ENCODE measurements at places on chromosomes 11 and 22. TPM values are rescaled to one million over a fixed set of nuclear protein-coding genes. Genes with fewer than 3 reads are reported as not detected.

Gene SYNGR1
- polyA plus RNA-seq = 44.4 TPM

Gene DBX1
- polyA plus RNA-seq = not detected

Gene GPHA2
- polyA plus RNA-seq = not detected

Gene TUB
- 11.8 TPM for polyA plus RNA-seq

Gene GLYAT
- not detected for polyA plus RNA-seq

Gene STK33
- 3.0 TPM for polyA plus RNA-seq

Gene OR8D4
- polyA plus RNA-seq = not detected

Gene LGR4
- polyA plus RNA-seq = 12.5 TPM

Gene CCDC89
- 0.85 TPM for polyA plus RNA-seq

Gene CCDC188
- 4.9 TPM for polyA plus RNA-seq

Gene SCGB1C1
- not detected for polyA plus RNA-seq

Gene ANO1
- not detected for polyA plus RNA-seq

Gene HORMAD2
- polyA plus RNA-seq = not detected

Gene BIRC3
- 0.48 TPM for polyA plus RNA-seq

Gene GAL
- 2.8 TPM for polyA plus RNA-seq

Gene SLC35E4
- polyA plus RNA-seq = 4.9 TPM

- DNase-seq = no peak
Observed at GRCh38 chr11:79648766-79649520, 208.1 kb upstream of the TENM4 start.

DNA sequence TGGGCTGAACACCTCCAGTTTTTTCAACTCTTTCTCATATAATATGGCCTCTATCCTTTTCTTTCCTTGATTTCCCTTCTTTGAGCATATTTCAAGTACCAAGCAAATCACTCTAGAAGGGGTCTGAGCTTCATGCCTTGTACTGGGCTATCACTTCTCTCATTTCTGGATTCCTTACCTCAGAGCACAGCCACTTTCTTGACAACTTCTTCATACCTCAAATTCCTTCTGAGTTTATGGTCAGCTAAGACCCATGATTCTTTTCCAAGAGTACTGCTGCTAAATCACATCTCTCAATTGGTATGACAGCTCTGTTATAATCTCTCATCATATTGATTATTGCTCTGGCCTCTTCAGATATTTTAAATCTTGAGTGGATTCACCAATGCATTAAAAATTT lies 224.8 kb upstream of the ZBED5 start:
- DNase-seq = no peak

DNA sequence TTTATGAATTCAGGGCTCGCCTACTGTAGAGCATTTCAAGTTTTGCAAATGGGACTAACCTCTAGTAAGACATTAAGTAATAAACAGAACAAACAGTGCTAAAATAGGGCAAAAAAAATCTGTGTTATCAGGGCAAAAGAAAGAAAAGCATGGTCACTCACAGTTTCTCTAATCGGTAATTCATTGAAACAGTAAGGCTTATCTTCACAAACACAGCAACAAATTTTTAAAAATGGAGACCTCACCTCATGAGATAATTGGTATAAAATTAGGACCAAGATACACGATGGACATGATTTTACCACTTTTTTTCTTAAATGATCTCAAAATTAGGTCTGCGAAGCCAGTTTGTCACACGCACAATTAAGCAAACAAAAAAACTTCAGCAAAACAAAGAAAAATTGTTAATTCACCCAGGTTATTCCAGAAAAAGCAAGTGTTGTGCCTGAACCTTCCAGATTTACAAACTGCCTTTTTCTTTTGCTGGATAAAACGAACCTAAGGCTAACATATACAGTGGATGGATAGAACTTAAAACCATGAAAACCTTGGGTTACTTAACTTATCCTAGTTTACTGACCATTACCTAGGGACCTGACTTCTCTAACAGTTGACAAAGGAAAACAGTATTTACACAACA lies 1.4 kb downstream of the TMEM123 start:
- DNase-seq = no peak

GRCh38 chr11:114060392-114061047 lies 1.0 kb downstream of the ZBTB16 start:
- DNase-seq = no peak

GRCh38 chr11:111229604-111230003 lies 15.9 kb upstream of the POU2AF2 start:
- DNase-seq = no peak

GRCh38 chr22:37067428-37067827 lies 15.9 kb downstream of the KCTD17 start:
- no peak for DNase-seq

DNA sequence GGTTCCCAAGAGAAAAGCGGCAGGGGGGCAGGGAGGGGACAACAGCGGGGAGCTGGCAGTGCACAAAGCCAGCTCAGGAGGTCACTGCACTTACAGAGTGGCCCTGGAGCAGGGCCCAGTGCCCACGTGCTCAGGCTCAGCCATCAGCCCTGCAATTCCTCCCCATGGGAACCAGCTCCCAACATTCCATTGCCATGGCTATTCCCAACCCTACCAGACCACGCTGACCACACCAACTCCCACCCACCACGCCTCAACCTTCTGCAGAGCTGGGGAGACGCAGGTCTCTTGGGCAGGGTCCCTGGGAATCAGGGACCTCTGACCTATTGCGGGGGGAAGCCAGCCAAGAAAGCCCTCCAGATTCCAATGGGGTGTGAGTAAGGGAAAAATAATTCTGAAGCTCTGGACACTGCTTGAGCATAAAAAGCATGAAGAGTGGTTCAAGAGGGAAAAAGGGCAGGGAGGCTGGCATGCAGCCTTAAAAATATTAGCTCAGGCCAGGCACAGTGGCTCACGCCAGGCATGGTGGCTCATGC lies 38.3 kb upstream of the TFIP11 start:
- peak; percentile 90 for DNase-seq

DNA sequence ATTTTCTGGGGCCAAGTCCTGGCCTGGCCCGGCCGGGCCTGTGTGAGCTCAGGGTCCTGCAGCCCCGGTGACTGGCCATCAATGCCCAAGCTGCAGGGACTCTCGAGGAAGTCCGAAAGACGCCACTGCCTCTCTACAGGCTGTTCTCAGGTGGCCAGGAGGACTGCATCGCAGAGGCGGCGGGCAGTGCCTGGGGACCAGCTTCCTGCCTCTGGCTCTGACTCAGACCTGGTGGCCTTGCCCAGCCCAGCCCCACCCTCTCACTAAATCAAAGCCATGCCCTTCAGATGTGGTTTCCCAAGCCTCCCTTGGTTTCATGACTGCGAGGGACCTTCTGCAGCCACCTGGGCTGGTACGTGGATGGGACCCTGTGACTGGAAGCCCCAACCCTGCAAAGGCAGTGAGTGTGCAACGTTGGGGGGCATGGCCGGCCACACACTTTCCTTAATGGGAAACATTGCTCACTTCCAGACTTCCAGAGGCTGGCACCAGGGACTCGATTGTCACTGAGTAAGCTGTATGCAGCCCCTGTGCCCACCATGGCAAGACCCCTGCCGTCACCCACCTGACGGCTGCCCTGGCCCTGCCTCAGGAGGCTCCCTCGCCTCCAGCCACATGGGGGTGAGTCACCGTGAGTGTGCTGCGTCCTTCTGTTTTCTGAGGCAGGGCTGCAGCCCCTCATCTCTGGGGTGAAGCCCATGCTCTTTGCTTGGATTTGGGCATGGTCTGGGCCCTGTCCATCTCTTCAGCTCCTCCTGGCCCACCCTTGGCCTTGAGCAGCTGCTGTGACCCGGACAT lies 6.0 kb upstream of the FGF3 start:
- DNase-seq = no peak

DNA sequence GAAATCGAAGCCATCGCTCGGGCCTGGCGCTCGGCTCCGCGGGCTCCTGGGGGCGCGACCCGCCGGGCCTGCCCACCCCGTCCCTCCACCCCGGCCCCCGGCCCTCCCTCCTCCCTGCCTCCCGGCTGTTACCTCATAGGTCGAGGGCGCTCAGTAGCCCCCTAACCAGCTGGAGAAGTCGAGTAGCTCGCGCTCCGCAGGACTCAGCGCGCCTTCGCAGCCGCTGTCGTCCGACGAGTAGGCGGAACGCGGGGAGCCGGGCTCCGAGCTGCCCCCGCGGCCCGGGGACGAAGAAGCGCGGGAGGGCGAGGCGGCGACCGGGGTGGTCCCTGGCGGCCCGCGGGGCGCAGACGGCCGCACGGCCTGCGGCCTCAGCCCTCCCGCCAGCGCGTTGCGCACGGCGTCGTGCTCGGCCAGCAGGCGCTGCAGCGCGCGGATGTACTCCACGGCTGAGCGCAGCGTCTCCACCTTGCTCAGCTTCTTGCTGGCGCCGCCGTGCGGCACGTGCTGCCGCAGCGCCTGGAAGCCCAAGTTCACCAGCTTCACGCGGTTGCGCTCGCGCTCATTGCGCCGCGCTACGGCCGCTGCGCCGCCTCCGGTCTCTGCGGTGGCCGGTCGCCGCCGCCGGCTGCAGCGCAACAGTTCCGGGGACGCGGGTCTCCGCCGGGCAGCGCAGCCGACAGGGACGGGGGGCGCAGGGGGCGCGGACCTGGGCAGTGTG lies 627 bp downstream of the ASCL2 start:
- DNase-seq = no peak

GRCh38 chr11:17718510-17718962 lies 835 bp upstream of the MYOD1 start:
- DNase-seq = no peak

DNA sequence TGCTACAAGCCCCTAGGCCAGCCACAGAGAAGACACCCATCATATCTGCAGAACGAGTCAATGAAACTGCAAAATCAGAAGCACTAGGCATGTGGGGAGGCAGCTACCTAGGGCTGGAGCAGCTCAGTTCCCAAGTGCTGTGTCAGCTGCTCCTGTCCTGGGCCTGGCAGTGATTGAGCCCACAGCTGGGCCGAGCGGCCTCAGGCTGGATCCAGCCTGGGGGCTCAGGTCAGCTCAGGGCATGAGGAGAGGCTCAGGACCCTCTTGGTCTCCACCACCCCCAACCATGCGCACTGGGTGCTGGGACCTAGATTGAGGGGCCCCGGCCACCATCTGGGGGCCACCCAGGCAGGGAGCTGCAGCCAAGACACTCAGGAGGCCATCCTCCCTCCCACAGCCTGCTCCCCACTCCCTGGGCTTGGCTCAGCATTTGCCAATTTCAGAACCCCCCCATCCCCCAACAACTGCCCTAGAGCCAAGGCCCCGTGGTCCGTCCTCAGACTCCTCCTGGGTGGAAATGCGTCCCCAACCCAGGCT lies 2.4 kb upstream of the TNNT3 start:
- no peak for DNase-seq

DNA sequence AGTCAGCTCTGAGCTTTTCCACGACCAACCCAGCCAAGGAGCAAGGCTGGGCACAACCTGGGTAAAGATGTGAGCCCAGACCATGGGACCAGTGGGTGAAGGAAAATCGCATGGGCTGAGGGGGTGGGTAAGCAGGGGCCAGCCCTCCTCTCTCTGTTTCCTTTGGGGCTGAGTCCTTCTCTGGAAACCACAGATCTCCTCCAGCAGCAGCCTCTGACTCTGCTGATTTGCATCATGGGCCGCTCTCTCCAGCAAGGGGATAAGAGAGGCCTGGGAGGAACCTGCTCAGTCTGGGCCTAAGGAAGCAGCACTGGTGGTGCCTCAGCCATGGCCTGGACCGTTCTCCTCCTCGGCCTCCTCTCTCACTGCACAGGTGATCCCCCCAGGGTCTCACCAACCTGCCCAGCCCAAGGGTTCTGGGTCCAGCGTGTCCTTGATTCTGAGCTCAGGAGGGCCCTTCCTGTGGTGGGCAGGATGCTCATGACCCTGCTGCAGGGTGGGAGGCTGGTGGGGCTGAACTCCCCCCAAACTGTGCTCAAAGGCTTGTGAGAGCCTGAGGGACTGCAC lies 67.8 kb downstream of the GGTLC2 start:
- no peak for DNase-seq

- DNase-seq = no peak
Observed at GRCh38 chr11:46381819-46382645, 563 bp downstream of the MDK start.

GRCh38 chr11:121999651-122000050 lies 116.4 kb downstream of the BLID start:
- DNase-seq = no peak

- DNase-seq = no peak
Observed at GRCh38 chr11:118714816-118715215, 35.4 kb upstream of the TREH start.

DNA sequence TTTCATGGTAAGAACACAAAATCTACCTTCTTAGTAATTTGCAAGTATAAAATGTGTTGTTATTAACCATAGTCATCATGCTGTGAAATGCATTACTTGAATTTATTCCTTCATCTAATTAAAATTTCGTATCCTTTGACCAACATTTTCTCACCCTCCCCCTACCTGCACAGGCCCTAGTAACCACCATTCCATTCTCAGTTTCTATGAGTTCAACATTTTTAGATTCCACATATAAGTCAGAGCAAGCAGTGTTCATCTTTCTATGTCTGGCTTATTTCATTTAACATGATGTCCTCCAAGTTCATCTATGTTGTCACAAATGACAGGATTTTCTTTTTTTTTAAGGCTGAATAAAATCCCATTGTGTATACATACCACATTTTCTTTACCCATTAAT lies 43.5 kb upstream of the CCDC179 start:
- DNase-seq = no peak

DNA sequence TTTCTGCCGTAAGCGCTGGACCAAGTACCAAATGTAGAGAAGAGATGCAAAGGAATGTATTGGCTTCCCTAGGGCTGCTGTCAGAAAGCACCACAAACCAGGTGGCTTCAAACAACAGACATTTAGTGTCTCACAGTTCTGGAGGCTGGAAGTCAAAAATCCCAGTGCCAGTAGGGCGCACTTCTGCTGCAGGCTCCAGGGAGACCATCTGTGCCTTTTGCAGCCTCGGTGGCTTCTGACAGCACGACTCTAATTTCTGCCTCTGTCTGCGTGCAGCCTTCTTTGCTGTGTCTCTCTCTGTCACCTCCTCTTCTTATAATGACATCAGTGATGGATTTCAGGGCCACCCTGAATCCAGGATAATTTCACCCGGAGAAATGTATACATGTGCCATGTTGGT lies 2.8 kb downstream of the APOL6 start:
- DNase-seq = no peak

DNA sequence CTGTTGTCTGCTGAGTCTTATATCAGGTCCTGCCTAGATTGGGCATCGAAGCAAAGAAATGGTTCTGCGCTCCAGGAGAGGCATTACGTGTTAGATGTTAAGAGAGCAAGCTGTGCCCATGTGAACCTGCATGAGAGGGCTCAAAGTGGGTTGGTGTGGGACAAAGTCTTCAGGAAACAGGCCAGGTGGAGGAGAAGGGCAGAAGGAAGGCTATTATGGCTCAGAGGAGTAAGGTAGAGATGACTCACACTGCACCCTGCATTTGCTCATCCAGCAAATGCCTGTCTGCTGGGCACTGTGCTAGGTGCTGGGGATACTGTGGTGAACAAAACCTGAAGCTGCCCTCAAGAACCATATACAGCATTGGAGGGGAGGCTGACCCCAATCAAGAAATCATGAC lies 5.8 kb downstream of the USP35 start:
- no peak for DNase-seq

- DNase-seq = no peak
Observed at GRCh38 chr11:123841174-123841573, 35.0 kb upstream of the OR6M1 start.

- DNase-seq = no peak
Observed at GRCh38 chr11:123362186-123362585, 67.9 kb upstream of the GRAMD1B start.

GRCh38 chr22:19178065-19178656 lies 375 bp downstream of the SLC25A1 start:
- DNase-seq = no peak

- no peak for DNase-seq
Observed at GRCh38 chr22:43007519-43008102, 7.3 kb downstream of the PACSIN2 start.
